ENCODE measurements at places on chromosomes 2 and 18. TPM values are rescaled to one million over a fixed set of nuclear protein-coding genes. Genes with fewer than 3 reads are reported as not detected.

GRCh38 chr2:185202945-185203528 lies 535.6 kb upstream of the FSIP2 start:
- DNase-seq, result no peak

- no peak for DNase-seq
Observed at GRCh38 chr2:168660870-168661862, 141.3 kb upstream of the NOSTRIN start.

- peak; percentile 61 for DNase-seq
Observed at GRCh38 chr18:26804519-26804918, 61.0 kb downstream of the AQP4 start.

- DNase-seq, result peak; percentile 94
Observed at GRCh38 chr2:42494355-42495233, 812 bp upstream of the KCNG3 start.

GRCh38 chr18:54742659-54743604 lies 85.3 kb upstream of the RAB27B start:
- no peak for DNase-seq

GRCh38 chr2:178452870-178453269 lies 1.7 kb downstream of the PJVK start:
- no peak for DNase-seq

DNA sequence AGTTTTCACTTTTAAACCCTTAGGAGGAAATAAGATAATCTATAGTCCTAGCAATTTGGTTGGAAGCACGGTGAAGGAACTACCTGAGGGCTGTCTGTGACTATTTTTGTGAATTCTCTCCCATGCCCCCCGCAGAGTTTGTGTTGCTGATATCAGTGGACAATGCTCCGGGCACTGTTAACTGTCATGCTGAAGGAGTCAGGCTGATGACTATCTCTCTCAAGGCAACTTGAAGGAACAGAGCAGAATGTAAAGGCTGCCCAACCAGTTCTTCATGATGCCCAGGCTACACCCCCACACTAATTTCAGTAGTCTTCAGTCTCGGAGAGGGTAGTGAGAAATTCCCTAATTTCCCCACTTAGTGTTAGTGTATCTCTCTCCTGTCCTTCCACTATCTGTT lies 21.6 kb upstream of the RAB6C start:
- DNase-seq, result no peak

DNA sequence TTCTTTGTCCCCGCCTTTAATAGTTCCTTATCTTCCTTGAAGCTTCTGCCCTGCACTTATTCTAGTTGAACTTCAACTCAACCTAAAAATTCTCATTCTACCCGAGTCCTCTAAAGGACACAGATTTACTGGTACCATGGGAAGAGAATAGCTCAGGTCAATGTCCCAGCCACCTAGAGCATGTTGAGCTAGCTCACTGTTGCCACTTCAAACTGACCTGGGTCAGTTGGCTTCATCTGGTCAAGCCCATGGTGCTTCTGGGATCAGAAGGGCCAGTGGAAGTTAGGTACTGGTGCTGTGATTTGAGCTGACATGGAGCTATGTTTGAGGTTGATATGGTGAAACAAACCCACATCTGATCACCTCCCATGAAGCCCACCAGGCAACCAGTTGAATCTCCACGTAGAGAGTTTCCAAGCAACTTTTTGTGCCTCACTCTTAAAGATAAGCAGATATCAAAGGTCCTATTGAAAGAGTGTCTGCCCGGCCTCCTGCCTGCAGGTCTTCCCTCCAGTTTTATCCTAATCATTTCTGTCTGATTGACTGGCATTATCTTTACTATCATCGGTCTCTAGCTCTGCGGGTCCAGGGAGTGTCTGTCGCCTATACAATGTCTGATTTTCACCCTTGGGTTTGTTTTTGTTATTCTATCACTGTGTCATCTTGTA lies 17.2 kb downstream of the GREB1 start:
- no peak for DNase-seq

DNA sequence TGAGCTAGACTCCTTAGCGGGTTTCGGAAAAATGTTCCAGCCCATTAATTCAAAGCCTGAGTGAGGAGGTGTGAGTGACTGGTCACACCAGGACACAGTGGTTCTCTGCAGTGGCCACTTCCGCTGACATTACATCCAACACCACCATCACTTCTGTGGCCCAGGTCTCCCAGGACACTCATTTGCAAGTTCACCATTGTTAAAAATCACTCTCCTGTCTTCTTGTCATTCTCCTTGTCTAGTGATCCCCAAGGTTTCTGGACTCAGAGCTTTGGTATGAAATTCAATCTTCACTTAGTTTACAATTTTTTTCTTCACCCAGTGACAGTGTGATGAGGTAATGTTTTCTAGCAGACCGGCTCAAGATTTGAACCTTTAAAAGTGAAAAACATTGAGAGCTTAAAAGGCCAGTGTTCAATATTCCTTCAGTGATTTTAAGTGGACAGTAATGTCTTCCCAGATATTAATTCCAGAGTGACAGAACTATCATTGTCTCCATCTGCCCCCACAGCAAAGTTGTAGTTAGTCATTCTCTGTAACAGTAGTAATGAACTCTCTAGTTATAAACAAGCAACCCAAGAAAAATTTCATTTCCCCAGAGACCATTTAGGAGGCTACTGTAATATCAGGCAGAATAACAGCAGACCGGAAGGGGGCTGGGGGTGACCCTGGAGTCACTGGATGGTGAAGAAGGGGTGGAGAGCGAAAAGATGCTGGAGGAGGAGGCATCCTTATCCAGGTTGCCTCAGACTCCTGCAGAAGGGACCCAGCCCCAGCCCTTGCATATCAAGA lies 164.9 kb downstream of the GFPT1 start:
- no peak for DNase-seq

GRCh38 chr2:241733391-241734207 lies 831 bp upstream of the D2HGDH start:
- no peak for DNase-seq

- DNase-seq, result no peak
Observed at GRCh38 chr2:100887713-100888495, 68.0 kb downstream of the NPAS2 start.

TMEM198 gene
- 4.2 TPM for polyA plus RNA-seq

REG1B gene
- 1.5 TPM for polyA plus RNA-seq

VRK2 gene
- polyA plus RNA-seq, result 7.2 TPM

Measured in kidney (tissue), 22 donors.